Thoracic aorta (tissue), 2 donors: ENCODE measurements at places on chromosomes 3 and 15.

DNA sequence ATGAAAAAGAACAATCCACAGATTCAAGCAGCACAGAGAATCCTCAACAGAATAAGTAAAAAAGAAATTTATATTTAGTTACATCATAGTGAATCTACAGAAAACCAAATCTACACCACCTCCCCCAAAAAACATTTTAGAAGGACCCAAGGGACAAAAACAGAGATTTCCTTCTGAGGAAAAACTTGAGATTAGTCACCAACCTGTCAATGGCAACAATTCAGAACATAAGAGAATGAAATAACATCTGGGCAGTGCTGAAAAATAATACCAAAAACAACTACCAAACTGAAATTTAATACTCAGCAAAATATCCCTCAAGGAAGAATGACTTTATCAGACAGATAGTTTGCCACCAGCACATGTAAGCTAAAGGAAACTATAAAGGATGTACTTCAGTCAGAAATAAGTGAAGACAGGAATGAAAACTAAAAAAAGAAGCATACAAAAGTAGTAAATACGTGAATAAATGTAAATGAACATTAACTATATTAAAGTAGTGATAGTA, 260.7 kb downstream of the ULK4 start:
- H3K27me3 ChIP-seq: no peaks in the 10 kb centered on the region
- DNase-seq: no peak
- no peaks in the 10 kb centered on the region for H3K36me3 ChIP-seq
- no peak overlapping the region for H3K27ac ChIP-seq
- no peak overlapping the region for H3K4me3 ChIP-seq
- no peaks in the 10 kb centered on the region for H3K4me1 ChIP-seq

GRCh38 chr3:52031896-52032295, 24.5 kb downstream of the DUSP7 start:
- no peaks in the 10 kb centered on the region for H3K4me1 ChIP-seq
- no peaks in the 10 kb centered on the region for H3K36me3 ChIP-seq
- DNase-seq: no peak

DNA sequence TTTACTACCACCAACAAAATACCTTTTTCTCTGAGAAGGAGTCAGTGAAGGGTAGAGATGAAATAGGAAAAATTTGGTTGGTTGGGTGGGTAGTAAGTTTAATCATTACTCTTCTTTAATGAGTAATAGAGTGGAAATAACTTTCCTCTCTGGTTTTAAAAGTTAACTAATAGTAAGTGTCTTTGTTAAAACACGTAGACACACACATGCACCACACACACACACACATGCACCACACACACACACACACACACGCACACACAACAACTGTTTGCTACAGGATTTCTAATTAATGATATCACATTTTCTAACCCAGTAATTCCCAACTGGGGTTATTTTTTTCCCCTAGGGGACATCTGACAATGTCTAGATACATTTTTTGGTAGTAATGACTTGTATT, 84.1 kb downstream of the CHL1 start:
- no peaks in the 10 kb centered on the region for H3K27me3 ChIP-seq
- H3K36me3 ChIP-seq: no peaks in the 10 kb centered on the region
- H3K4me1 ChIP-seq: no peaks in the 10 kb centered on the region
- no peak for DNase-seq
- no peak overlapping the region for H3K27ac ChIP-seq

GRCh38 chr3:20121088-20121487, 64.9 kb downstream of the SGO1 start:
- peaks cover 24% of the 10 kb centered on the region for H3K36me3 ChIP-seq
- no peak for DNase-seq
- no peaks in the 10 kb centered on the region for H3K4me1 ChIP-seq
- no peak overlapping the region for H3K4me3 ChIP-seq
- no peak overlapping the region for H3K27ac ChIP-seq
- no peaks in the 10 kb centered on the region for H3K27me3 ChIP-seq

GRCh38 chr3:25246913-25247312, 181.2 kb upstream of the RARB start:
- H3K36me3 ChIP-seq: no peaks in the 10 kb centered on the region
- no peaks in the 10 kb centered on the region for H3K27me3 ChIP-seq

GRCh38 chr3:18402239-18402799, 22.8 kb downstream of the SATB1 start:
- no peaks in the 10 kb centered on the region for H3K36me3 ChIP-seq
- DNase-seq: no peak
- no peaks in the 10 kb centered on the region for H3K4me1 ChIP-seq
- H3K4me3 ChIP-seq: no peak overlapping the region
- H3K27me3 ChIP-seq: no peaks in the 10 kb centered on the region
- H3K27ac ChIP-seq: no peak overlapping the region

GRCh38 chr3:4584456-4585249, 91.5 kb downstream of the ITPR1 start:
- H3K4me1 ChIP-seq: peaks cover 39% of the 10 kb centered on the region
- DNase-seq: no peak
- H3K27me3 ChIP-seq: no peaks in the 10 kb centered on the region
- H3K4me3 ChIP-seq: peak overlapping the region; percentile 72
- H3K27ac ChIP-seq: peak overlapping the region; percentile 91
- H3K36me3 ChIP-seq: no peaks in the 10 kb centered on the region

DNA sequence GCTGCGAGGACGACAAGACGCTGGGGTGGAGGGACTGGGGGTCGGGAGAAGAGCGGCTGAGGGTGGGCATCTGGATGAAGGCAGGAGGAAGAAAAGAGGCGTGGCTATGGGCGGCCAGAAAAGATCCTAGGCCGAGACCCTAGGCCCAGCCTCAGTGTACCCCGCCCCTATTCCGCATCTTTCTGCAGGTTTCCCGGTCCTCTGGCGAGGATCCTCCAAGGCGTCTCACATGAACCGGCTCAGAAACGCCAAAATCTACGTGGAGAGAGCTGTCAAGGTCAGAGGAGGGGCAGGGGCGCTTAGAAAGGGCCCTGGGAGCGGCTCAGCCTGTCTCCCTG, 340 bp downstream of the TTLL3 start:
- H3K27me3 ChIP-seq: no peaks in the 10 kb centered on the region
- DNase-seq: no peak
- H3K4me1 ChIP-seq: peaks cover 20% of the 10 kb centered on the region
- H3K4me3 ChIP-seq: peak overlapping the region; percentile 92
- H3K27ac ChIP-seq: peak overlapping the region; percentile 99

- no peak for DNase-seq
- H3K36me3 ChIP-seq: no peaks in the 10 kb centered on the region
- H3K4me1 ChIP-seq: no peaks in the 10 kb centered on the region
Measured at GRCh38 chr15:100143378-100143777, 198.4 kb downstream of the ADAMTS17 start.

DNA sequence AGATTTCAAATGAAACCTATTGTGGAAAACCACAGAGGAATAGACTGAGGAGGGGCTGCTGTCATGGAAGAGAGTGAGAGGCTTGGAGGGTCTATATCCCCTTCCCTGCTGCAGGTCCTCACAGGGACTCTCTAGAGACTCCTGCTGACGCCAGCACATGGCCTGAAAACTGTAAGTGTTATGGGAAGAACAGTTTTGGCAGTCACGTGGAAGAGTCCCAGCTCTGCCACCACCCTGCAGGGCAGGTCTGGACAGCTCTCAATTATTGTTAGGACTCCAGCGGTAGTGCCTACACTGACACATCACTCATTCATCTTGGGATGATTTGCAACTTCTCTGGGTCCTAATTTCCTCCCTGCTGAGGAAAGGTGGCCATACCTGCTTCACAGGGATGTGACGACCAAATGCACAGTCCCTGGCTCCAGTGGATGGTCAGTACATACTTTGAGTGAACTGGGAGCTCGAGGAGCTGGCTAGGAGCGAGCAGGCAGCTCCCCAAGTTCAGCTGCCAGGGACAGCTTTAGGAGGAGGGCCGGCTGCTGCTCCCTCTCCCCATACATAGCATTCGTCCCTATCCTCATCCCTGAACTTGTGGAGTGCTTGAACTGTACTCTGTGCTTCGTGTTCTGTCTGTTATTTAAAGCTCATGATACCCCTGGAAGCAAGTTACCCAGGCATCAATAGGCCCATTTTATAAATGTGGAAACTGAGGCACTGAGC, 49.2 kb downstream of the CTXND1 start:
- no peak for DNase-seq
- H3K4me1 ChIP-seq: no peaks in the 10 kb centered on the region
- no peaks in the 10 kb centered on the region for H3K27me3 ChIP-seq

- H3K4me3 ChIP-seq: no peak overlapping the region
- H3K27me3 ChIP-seq: peaks cover 8% of the 10 kb centered on the region
- DNase-seq: no peak
- no peaks in the 10 kb centered on the region for H3K4me1 ChIP-seq
- H3K27ac ChIP-seq: peak overlapping the region; percentile 59
Measured at GRCh38 chr3:13544293-13544831, 4.6 kb upstream of the FBLN2 start.

- DNase-seq: no peak
- no peaks in the 10 kb centered on the region for H3K4me1 ChIP-seq
- H3K27me3 ChIP-seq: no peaks in the 10 kb centered on the region
Measured at GRCh38 chr3:49158103-49158709, 7.9 kb downstream of the CCDC71 start.

- H3K27ac ChIP-seq: no peak overlapping the region
- H3K4me3 ChIP-seq: no peak overlapping the region
- H3K27me3 ChIP-seq: no peaks in the 10 kb centered on the region
Measured at GRCh38 chr15:67735896-67736295, 89.4 kb upstream of the SKOR1 start.

GRCh38 chr3:97121386-97121785, 307.0 kb downstream of the EPHA6 start:
- H3K4me1 ChIP-seq: no peaks in the 10 kb centered on the region
- H3K27me3 ChIP-seq: no peaks in the 10 kb centered on the region
- no peak overlapping the region for H3K4me3 ChIP-seq

GRCh38 chr15:89406940-89407607, 72.5 kb upstream of the POLG start:
- H3K27ac ChIP-seq: no peak overlapping the region
- H3K4me1 ChIP-seq: peaks cover 33% of the 10 kb centered on the region
- H3K4me3 ChIP-seq: peak overlapping the region; percentile 46
- H3K36me3 ChIP-seq: no peaks in the 10 kb centered on the region

DNA sequence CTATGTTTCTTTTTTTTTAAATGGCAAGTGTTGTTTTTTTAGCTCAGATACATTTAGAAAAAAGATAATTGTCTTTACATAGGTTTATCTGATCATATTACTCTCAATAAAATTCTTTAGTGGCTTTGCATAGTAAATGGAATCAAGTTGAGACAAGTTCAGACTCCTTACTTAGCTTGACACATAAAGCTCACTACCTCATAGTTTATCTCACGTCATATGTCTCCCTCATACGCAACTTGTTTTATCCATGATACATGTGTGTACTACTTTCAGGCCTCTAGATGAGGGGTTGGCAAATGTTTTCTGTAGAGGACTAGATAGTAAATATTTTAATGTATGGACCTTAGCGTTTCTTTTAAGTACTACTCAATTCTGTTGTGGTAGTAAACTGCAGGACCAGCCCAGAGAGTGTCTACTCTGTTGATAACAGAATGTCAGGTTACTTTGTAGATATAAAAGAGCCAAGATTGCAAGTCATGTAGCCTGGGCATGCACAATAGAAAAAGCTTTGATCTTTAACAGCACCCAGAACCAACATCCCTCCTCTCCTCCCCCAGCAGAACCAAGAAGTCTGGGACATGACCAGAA, 28.2 kb upstream of the MGA start:
- H3K4me3 ChIP-seq: no peak overlapping the region
- DNase-seq: no peak
- H3K27me3 ChIP-seq: no peaks in the 10 kb centered on the region
- no peak overlapping the region for H3K27ac ChIP-seq
- no peaks in the 10 kb centered on the region for H3K36me3 ChIP-seq

DNA sequence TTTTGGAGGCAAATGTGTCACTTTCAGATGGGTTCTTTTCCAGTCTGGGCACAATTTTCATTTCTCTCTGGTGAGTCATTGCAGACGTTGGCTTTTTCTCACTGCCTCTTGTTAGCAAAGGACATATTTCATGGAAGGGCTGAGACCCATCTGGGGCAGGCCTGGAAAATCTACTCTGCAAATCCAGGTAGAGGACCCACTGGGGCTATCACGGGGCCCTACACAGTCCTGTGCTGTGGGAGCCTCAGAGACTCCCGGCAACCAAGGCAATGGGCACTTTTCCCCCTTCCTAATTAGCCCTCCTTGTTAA, 58.0 kb downstream of the HRH1 start:
- peaks cover 25% of the 10 kb centered on the region for H3K4me1 ChIP-seq
- no peaks in the 10 kb centered on the region for H3K36me3 ChIP-seq
- H3K4me3 ChIP-seq: peak overlapping the region; percentile 47
- H3K27ac ChIP-seq: peak overlapping the region; percentile 80
- no peaks in the 10 kb centered on the region for H3K27me3 ChIP-seq

DNA sequence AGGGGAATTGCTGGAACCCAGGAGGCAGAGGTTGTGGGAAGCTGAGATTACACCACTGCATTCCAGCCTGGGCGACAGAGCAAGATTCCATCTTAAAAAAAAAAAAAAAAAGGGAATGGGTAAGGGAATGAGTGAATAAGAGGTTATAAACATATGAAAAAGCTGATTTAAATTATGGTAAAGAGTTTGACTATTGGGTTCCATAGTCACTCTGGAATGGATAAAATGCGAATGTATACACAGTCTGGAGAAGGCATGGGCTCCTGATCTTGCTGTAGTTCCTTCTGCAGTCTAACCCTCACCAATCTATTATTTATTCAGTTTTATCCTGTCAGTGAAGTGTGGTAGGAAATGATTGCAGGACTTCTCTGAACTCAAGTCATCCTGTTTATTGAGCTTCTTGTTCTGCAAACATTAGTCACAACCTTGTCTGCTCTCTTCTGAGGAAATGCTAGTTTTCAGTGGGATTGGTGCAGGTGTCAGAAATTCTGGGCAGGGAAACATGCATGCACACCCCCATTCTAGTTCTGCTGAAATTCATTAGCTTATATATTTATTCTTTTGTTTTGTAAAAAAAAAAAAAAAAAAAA, 190.9 kb upstream of the CFAP20DC start:
- no peaks in the 10 kb centered on the region for H3K4me1 ChIP-seq
- H3K36me3 ChIP-seq: no peaks in the 10 kb centered on the region
- no peak overlapping the region for H3K4me3 ChIP-seq
- DNase-seq: no peak
- H3K27me3 ChIP-seq: no peaks in the 10 kb centered on the region

DNA sequence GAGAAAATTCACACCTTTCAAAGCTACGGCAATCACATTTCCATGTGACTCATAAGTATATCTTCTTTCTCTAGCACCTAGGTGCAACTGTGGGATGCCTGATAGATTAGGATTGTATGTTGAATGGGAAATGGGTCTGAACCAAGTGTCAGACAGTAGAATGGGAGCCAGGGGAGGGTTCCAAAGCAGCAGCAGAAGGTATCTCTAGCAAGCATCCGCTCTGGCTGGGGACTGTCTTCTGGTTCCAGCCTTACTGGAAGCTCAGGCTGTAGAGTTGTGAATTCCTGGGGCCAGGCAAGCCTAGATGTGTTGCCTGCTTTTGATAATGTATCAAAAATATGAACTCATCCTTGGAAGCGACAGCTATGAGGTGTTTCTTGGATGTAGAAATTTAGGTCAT, 2.1 kb upstream of the CHL1 start:
- H3K4me3 ChIP-seq: no peak overlapping the region
- H3K4me1 ChIP-seq: peaks cover 18% of the 10 kb centered on the region
- no peaks in the 10 kb centered on the region for H3K27me3 ChIP-seq
- H3K27ac ChIP-seq: no peak overlapping the region
- H3K36me3 ChIP-seq: no peaks in the 10 kb centered on the region
- no peak for DNase-seq
